ENCODE measurements at places on chromosomes 5 and 9.

DNA sequence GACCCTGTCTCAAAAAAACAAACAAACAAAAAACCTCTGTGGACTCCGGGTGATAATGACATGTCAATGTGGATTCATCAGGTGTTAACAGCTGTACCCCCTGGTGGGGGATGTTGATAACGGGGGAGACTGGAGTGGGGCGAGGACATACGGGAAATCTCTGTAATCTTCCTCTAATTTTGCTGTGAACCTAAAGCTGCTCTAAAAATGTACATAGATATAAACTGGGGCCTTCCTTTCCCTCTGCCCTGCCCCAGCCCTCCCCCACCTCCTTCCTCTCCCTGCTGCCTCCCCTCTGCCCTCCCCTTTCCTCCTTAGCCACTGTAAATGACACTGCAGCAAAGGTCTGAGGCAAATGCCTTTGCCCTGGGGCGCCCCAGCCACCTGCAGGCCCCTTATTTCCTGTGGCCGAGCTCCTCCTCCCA lies 1.4 kb upstream of the CEL start:
- no peak for DNase-seq

DNA sequence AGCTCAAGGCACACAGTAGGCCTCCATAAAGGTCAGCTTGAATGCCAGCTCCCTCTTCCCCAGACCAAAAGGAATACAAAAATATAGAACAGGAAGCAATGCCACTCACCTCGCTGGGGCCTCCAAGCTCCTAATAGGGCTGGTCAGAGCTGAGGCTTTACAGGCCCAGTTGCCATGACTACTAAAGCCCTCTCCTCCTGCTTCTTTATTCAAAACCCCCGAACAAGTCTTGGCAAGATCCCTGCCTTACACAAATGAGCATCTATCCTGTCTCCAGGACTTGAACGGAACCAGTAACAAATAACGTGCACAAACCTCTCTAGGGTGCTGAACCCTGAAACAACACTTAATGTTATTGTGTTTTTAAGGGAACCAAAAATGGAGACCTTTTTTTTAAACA lies 136.3 kb downstream of the SIL1 start:
- no peak for DNase-seq

GRCh38 chr5:58060996-58061395 lies 398.9 kb downstream of the PLK2 start:
- DNase-seq: no peak

DNA sequence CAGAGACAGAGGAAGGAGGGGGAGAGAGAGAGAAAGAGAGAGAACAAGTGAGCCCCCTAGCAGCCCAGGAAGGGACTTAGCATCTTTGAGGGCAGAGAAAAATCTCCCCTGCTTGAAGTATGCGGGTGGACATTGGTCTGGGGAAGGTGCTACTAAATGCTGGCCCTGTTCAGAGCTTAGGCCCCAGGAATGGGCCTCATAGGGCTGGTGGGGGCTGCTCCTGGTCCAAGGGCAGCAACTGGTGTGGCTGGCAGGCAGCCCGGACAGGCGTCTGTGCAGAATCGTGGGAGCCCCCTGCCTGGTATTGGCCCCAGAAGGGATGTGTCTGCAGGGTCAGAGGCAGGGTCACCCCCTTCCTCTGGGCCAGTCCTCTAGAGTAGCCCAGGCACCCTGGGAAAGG lies 47.8 kb upstream of the SUSD3 start:
- DNase-seq: no peak

DNA sequence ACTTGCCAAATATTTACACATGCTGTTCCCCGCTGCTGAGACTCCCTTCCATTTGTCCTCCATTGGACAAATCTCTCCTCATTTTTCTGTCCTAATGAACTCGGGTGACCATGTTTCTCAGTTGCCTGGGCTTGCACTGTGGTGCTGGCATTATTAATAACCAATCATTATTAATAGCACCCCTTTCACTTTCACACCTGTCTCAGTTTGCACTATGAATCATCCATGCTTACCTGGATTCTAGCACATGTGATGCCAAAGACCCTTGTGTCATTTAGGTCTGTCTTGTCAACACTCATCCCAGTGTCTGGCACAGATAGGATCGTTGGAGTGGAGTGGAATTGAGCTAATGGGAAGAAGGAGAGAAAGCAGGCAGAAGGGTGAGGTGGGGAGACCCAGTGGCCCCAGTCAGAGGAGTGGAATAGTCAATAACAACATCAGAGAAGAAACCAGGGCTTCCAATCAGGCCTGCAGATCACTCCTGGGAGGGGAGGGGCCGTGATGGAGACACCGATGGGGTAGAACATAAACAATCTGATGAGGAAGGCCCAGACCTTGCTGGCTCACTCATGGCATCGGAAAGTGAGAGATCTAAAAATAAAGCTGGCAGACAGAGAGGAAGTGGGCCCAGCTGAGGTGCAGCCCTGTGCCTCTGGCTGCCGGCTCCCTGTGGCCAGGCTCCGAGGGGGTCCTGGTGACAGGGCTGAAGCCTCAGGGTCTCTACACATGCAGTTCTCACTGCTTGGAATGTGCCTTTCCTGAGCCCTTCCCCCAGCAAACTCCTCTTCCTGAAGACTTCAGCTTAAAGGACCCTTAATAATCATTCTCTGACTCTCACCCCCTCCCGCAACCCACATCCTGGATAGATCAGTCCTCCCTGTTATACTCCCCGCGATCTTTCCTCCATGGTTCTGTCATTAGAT lies 33.5 kb upstream of the CRB2 start:
- DNase-seq: peak; percentile 27

- DNase-seq: no peak
Measured at GRCh38 chr5:107887166-107887943, 216.6 kb upstream of the EFNA5 start.

- no peak for DNase-seq
Measured at GRCh38 chr5:44099643-44100042, 289.6 kb downstream of the FGF10 start.

DNA sequence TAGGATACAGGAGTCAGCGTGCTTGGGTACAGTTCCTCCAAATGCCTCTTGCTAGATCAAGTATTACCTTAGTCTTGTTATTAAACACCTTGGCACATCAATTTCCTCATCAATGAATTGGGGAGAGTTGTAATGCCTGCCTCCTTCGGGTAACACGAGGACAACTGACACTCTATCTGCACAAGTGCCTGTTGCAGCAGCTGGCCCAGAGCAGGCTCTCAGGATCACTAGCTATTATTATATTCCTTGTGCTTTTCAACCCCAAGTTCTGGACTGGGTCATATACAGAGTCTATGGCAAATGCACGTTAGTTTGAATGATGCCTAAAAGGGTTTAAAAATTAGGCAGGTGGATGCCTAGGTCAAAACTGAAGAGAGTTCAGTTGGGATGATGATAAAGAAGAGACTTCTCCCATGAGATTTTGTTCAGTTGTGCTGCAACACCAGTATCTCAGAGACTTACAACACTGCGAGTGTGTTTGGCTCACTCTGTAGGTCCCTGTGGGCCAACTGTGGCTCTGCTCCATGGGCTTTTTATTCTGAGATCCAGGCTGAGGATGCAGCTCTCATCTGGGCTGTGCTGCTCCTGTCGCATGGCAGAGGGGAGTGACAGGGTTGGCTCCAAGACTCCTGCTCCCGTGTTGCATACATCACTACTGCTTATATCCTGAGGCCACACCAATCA lies 41.1 kb upstream of the TEX48 start:
- no peak for DNase-seq

DNA sequence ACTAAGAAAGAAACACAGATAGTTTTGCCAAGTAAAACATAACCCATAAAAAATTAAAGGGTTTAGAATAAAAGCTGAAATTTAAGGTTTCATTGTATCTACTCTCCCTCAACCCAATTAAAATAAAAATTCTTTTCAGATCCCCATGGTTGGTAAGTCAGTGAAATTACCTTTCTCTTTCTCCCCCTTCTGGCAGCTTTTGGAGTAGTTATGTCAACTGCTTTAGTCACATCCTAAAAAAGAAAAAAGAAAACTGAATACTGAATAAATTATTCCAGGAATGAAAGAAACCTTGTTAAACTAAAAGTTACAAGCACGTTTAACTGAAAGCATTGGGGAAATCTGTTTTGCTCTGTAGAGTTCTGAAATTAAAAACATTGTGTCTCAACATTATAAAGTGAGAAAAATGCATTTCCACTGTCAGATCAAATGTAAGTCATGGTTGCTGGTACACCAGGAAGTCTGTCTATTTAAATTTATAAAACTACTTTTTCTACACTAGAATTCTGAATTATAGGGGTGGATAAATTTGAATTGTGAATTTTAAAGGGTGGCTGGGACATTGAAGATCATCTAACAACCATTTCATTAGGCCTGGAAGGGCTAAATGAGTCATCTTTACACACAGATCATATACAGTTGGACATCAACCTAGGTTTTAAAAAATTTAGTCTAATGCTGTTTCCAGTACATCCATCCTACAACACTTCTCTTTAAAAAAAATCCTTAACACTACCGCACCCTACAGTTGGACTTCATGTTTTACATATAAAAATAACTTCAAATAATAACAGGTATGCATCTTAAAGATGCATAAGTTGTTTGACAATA lies 24.7 kb downstream of the PSIP1 start:
- no peak for DNase-seq

DNA sequence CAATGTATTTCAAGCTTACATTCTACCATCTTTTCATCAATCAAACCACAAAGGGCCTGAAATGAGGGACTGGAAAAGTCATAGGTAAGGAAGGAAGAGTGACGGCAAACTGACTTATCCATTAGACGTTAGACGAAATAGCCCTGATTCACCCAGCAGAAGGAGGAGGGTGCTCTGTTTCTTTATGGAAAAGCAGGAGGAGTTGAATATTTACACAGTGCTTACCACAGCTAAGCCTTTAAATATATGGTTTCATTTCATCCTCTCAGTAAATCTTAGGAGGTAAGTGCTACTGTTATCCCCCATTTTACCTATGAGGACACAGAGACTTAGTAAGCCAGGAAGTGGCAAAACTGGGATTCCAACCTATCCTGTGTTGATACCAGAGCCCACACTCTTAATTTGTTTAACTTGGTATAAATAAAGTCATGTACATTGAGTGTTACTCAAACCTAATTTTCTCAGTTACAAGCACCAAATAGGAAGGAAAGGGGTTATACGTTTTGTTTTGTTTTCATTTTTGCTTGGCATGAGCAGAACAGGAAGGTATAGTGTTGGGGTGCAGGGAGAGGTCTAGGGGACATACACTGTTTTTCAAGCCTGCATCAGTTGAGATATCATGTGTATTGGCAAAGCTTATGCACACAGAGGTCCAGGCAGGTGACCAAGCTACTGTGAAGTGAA lies 98.1 kb upstream of the IFNK start:
- DNase-seq: no peak

DNA sequence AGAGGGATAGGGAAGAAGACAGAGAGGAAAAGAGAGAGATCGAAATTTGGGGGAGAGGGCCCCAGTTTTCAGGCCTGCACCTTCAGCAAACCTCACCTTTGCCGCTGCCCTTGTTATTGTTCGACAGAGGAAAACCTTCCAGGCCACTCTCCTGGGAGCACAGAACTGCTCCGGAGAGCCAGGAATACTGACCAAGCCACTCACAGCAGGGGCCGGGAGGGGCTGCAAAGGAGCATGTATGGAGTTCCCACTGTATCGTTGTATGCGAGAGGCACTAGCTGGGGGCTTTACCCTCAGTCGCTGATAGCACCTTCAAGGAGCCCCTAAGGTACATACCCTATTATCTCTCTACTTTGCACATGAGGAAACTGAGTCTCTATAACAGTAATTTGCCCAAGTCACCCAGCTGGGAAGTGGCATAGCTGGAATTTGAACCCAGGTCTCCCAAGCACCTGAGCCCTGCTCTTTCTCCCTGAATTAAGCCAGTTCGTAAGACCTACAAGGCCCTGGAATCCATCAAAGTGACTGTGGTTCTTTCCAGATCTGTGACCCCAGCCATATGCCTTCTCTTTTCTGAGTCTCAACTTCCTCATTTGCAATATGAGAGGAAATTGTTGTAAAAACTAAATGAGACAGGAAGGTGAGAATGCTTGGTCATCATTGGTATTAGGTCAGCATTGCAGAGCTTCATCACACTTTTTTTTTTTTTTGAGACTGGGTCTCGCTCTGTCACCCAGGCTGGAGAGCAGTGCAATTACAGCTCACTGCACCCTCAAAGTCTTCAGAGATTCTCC lies 21.0 kb upstream of the FOXE1 start:
- no peak for DNase-seq

DNA sequence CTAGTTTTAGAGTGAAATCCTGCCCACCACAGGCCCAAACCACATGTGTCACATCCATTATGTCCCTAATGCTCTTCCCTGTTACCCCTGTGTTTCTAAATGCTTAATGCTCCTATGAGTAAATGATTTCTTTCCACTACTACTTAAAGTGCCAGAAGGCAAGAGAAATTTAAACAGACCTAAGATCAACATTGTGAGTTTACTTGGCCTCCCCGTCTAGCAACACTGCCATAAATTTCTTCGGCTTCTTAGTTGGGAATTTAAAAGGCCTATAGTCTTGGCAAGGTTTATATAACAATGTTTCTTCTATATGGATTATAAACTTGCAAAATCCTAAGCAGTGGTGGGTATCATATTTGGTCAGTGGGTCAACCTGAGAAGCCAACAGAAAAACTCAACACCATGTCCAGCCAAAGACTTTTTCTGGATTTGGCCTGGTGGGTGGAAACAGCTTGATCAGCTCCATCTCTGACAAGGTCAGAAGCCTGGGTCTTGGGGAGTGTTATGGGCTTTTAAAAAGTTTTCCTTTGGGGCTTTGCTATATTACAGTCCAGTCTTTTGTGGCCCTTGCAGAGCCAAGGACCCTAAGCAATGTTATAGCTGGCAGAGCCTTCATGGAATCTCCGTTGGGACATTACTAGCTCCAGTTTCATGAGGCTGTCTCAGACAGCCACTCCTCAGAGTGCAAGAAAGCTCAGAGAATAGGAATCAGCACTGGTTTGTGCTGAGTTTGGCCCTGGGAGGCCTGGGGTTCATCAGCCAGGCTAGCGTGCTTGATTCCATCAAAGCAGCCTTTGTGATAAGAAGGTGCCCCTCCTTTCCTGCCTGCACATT lies 119.8 kb downstream of the PRDM6 start:
- no peak for DNase-seq

DNA sequence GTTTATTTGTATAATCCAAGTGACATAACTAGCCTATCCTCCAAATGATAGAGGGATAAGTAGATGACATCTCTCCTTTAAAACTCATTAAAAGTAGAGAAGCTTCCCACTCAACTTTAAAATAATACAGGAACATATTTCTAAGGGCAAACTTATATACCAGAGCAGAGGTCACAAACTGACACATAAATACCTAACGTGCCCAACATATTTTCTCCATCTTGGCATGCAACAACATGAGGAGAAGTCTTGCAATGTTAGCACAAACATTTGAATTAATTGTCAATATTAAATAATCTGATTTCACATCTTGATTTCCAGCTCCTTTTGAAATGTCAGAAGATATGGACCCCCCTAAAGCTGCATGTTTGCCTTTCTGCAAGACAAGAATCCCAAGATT lies 335.0 kb downstream of the DEPDC1B start:
- no peak for DNase-seq

DNA sequence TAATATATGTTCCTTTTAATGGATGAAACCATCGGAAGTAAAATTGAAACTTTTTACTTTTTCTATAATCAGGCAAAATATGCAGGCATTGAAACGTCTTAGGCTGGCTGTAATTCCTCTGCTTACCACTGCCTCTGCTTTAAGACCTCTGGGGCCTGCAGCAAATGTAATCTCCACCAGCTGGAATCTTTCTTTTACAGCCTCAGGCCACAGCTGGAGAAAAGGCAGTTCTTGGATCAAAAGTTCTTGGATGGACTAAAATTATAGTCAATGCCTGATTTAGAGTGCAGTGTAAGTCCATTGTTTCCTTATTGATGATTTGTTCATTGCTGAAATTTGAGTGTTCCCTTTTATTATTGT lies 396.7 kb downstream of the KCTD16 start:
- no peak for DNase-seq
